ENCODE measurements at places on chromosomes 5 and 9.

DNA sequence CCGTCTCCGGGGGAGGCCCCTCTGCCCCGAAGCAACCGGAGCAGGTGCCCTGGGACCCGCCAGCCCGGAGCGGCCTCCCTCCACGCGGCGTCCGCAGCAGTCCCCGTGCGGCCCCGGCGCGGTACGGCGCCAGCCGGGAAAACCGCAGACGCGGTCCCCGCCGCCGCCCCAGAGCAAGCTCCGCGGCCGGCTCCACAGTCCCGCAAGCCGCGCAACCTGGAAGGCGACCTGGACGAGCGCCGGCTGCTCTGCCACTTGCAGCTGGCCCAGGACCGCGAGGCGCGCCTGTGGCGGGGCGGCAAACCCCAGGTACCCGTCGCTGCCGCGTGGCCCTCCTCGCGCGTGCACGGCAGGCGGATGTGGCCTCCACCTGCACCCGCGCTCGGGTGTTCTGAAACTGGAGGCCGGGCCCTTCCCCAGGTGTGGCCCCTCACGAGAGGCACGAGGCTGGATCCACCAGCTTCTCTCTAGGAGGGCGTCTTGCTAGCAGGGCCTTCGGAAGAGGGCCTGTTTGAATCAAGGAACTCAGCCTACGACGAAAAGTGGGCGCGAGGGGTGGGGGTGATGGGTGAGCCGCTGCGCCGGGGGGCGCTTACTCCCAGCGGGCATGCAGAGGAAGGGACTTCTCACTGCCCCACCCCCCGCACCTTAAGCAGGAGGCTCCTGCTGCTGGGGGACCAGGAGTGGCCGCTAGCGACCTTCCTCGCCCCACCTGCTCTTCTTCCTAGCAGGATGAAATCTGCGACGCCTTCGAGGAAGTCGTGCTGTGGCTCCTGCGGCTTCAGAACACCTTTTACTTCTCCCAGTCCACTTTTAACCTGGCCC lies 602 bp downstream of the CCNI2 start:
- no peak for DNase-seq

- DNase-seq, result no peak
Measured at GRCh38 chr5:67696446-67696845, 499.8 kb upstream of the CD180 start.

DNA sequence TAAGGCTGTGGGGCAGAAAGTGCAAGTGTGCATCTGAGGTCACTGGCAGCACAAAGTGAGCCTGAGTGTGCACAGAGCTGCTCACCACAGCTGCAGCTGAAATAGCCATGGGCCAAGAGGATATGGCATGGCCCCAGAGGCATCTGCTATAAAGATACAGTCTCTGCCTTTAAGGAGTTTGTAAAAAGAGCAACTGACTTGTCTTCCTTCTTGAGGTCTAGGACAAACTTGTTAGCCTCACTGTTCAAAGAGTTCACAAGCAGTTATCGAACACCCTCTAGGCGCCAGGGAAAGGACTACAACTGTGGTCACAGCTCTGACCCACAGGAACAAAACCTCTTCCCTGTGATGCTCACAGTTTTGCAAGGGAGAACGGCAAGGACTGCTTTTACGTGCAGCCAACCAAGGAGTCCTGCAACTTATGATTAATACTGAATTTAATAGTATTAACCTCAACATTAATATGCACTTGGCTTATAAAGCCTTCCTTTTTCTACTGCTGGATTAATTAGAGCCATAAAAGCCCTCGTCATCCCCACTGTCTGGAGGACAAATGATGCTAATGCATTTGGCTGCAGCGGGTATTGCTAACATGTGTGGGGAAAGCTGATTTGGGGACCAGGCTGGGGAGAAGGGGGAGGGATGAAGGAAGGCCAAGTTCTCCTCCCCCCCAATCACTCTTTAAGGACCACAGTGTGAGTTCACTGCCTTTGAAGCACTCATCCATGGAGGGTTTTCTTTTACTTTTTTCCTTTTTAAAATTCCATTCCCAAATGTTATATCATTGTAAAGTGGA lies 189.8 kb upstream of the TRIM32 start:
- peak; percentile 7 for DNase-seq

DNA sequence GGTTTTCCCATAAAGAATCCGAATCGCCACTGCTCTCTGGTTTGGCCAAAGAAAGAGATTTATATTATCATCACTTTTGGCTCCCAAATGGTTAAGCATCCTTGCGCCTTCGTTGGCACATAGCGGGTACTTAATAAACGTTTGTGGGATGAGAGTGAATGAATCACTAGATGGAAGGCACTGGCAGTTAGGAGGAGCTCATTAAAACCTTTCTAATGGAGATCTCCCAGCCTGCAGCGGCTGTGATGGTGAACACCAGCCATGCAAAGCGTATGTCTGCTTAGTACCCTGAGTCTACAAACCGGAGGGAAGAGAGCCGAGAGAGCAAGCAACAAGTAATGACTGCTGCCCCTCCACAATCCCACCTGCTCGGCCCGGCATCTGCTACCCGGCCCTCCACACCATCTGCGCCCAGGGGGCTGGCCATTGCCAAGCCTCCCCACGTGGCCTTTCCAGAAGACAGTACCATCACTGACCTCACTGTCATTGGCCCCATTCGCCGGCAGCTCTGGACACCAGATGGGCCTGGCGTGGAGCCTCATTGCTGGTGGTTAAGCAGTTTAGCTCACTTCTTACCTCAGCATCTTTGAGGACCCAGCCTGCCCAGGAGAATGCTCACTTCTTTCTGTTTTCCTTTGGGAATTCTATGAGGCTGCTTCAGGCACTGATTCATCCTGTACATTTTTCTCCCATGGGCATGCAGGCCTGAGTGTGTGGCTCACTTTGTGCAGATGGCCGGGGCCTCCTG lies 39.3 kb upstream of the ANKRD33B start:
- no peak for DNase-seq

GRCh38 chr5:111929867-111930266 lies 172.9 kb upstream of the NREP start:
- peak; percentile 65 for DNase-seq

- peak; percentile 78 for DNase-seq
Measured at GRCh38 chr5:154199671-154200220, 9.2 kb downstream of the GALNT10 start.

GRCh38 chr5:102718819-102719218 lies 36.3 kb upstream of the PAM start:
- DNase-seq, result no peak

DNA sequence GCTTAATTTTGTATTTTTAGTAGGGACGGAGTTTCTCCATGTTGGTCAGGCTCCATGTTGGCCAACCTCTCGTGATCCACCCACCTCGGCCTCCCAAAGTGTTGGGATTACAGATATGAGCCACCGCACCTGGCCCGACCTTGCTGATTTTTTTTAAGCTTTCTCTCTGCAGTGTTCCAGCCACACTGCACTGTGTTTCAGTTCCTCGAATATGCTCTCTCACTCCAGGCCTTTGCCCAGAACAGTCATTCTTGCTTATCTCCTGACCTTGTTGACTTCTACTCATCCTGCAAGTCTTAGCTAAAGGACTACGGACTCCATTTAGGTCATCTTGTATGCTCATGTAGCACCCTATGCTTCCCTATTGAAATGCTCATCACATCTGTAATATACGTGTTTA lies 3.3 kb downstream of the SNAPC3 start:
- no peak for DNase-seq

DNA sequence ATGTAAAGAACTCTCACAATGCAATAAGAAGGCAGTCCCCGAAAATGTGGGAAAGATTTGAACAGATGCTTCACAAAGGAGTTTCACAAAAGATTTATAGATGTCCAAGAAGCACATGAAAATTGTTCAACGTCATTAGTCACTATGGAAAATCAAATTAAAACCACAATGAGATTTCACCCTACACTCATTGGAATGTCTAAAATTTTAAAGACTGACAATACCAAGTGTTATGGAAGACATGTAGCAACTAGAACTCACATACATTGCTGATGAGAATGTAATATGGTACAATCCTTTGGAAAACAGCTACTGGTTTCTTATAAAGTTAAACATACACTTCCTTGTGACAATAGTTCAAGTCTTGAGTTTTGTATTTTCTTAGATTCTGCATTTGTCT lies 11.0 kb upstream of the RECK start:
- DNase-seq, result no peak

DNA sequence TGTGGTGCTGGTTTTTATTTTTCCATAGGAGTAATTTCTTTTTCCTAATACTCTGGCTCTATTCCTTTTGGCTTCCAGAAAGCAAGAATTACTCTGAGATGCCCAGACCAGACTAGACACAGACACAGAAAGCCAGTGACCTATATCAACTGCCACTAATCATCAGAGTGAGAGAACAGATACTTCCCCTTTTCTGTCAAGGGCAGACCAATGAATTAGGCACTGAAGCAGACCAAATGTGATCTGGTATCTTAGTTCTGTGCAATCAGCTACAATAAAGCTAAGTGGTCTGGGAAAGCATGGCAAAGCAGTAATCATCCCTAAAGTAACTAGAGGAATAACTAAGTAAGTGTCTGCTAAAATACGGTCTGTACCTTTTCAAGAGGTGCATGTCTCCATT lies 239.1 kb downstream of the ELAVL2 start:
- peak; percentile 2 for DNase-seq

- DNase-seq, result peak; percentile 79
Measured at GRCh38 chr5:93800988-93801811, 59.8 kb upstream of the POU5F2 start.

DNA sequence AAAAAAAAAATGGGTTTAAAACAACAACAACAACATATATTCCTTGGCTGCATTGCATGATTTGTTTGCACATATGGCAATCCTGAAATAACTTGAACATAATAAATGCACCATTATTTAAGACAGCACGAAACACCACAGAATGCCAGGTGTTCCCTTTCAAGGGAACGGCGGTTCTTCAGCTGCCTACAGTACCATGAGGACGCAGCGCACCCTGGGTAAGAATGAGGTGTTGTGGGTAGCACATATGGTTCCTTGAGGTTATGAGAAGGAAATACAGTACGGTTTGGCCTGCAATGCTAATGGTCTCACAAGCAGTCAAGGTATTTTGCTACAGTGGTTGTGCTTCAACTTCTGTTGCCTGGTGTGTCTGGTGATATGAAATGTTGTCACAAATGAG lies 174.8 kb downstream of the SLC12A2 start:
- DNase-seq, result no peak

GRCh38 chr9:101691657-101692056 lies 46.8 kb downstream of the GRIN3A start:
- no peak for DNase-seq

GRCh38 chr9:110188101-110188500 lies 19.9 kb downstream of the C9orf152 start:
- DNase-seq, result no peak

GRCh38 chr5:96064877-96065276 lies 103.2 kb upstream of the ELL2 start:
- no peak for DNase-seq

DNA sequence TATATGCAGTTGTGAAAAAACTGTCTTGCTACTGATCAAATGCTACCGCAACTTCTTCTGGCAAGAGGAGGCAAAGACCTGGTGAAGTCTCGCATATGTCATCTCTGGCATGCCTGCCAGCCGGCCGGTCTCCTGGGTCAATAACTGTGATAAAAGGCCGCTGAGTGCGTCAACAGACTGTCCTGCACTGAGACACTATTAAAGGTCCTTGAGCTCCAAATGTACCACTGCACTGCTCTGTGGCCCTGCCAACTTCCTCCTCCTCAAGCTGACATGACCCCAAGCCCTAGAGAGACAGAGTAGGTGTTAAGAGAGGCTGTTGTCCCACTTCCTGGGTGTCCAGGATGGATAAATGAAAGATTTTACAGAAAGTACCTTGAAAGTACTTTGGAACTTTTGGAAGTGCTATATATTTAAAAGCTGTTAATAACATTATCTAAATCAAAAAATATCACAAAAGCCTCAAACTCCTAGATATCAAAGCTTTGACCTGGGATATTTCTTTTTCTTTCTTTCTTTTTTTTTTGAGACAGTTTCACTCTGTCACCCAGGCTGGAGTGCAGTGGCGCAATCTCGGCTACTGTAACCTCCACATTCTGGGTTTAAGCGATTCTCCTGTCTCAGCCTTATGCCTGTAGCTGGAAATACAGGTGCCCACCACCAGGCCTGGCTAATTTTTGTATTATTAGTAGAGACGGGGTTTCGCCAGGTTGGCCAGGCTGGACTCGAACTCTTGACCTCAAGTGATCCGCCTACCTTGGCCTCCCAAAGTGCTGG lies 31.5 kb downstream of the RAPGEF1 start:
- DNase-seq, result peak; percentile 60

DNA sequence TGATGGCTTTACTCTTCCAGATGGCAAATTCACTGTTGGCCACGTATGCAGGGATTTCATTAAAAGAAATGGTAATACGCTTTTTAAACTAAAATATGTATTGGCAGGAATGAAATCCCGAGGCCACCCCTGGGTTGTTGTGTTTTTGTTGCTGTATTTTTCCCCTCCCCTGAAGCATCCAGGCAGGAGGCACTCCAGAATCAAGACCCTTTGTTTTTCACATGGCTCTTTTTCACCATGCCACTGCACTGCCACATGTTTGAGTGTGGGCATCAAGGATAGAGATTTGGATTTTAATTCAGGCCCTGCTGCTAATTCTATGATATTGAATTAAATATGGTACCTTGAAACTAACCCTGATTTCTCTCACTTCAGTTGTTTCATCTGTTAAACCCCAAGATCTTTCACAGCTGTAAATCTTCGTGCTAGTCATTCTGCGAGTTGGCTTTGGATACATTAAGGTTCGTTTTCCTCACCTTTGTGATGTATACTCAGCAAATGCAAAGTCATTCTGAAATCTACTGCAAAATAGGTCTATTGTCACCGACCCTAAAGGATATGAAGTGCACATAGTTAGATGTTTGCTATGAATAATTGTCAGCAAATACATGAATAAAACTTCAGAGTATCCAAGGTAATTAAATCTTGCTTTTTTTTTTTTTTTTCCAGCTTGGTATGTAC lies 533.4 kb downstream of the PTPRD start:
- DNase-seq, result no peak

DNA sequence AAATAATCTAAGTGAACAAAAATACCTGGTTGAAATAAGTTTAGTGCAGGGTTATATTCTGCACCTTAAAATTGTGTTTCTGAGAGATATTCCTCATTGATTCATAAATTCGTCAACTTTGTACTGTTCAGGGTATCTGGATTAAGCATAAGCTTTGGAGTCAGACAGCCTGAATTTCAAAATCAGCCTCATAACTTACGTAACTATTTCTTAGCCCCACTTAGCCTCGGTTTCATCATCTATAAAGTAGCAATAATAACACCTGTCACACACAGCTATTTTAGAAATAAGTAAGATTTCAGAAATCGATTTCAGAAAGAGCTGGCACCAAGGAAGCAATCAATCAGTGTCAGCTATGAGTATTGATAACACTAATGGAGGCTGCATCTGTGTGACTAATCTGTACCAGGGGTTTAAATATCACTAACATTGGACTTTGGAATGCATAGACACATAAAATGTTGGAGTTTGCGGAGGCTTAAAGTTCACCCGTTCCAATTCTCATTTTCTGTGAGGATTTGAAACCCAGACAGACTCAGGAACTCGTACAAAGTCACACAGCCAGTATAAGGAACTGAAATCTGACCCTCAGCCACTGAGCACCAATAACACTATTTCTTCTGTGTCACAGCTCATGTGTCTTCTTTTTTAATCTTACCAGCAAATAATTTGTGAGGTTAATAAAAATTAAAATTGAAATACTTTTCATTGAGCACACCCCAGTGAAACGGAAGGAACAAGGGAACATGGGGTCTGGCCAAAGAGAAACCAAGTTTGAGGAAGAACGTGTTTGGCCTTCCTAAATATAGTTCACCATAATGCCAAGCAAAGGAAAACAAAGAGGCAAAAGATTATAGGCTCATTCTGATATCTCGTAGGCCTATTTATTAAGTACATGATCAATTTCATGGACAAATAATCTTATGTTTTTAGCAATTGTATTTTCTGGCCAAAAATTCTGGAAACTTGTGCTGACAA lies 194.4 kb upstream of the PTGER4 start:
- peak; percentile 46 for DNase-seq

GRCh38 chr9:95816716-95817115 lies 58.8 kb upstream of the ERCC6L2 start:
- no peak for DNase-seq
